ENCODE measurements at places on chromosomes 13 and 19.

- DNase-seq: peak; percentile 9
These were observed 18.3 kb downstream of the NWD1 start for GRCh38 chr19:16737911-16738310.

DNA sequence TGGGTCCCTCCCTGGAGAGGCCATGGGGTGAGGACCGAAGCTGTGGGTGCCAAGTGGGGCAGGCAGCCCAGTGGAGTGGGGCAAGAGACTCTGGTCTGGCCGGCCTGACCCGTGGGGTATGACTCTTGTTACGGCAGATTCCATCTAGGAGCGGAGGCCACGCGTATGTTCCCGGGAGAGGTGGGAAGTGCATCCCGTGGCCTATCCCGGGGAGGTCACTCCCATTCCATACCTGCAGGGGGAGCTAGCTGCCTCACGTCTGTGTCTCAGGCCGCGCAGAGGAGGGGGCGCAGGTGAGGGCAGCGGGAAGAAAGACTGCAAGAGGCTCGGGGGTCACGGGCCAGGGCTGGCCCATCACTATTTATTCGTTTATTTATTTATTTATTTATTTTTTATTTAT, 4.9 kb downstream of the CSNK1G2 start:
- DNase-seq: peak; percentile 35

DNA sequence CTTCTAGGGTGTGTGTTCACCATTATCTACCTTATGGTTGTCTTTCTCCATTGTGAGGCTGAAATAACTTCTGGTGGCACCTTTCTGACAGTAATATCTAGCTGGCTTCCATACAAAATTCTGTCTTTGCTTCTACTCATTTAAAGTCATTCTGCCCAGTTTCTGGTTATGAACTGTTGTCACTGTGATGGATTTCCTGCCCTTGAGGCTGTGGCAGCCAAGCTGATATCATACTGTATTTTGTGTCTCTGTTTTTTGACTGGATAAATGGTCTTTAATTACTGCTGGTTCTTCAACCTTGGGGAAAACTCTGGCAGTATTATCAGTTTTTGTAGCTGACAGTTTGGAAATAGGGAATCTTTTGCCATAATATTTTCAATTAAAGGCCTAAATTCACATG, 233.4 kb downstream of the GPC6 start:
- DNase-seq: no peak

DNA sequence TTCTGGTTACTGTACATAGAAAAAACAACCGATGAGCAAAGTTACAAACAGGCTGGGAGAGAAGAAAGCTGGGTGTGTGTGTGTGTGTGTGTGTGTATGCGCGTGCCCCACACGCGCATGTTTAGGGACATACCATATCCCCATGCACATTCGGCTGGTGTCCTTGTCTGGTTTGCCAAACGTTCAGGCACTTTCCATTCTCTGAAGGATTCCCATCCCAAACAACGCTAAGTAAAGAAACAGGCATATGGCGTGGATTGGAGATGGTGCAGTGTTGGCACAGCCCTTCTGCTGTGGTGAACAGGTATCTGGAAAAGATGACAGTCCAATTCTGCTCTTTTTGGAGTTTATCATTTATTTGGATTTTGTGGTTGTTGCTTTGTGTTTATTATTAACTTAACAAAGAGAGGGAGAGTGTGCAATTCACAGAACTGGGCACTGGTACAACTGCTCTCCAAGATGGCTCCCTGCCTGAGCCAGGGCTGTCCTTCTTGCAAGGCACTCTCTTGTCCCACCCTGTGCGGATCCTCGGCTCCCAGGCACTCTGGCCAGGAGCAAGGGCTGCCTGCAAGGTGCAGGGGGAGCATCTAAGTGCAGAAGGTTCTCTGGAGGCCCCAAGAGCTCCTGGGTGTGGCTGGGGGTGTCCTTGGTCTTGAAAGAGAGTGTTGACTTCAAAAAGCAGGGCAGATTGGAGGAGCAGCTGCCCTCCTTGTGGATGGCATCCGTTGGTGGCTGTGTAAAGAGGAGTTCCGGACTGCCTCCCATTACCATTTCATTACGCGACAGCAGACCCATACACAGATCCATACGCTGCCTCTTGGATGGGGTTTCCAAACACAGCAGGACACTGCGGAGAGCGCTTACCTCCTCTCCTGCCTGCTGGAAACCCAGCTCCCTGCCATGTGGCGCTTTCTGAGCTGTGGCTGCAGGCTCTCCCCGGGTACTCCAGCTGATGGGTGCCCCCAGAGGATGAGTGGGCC, 263.1 kb downstream of the ZNF536 start:
- no peak for DNase-seq

- DNase-seq: no peak
These were observed 18.7 kb downstream of the MOB3A start for GRCh38 chr19:2077398-2077797.

- no peak for DNase-seq
These were observed 50.6 kb upstream of the PCDH20 start for GRCh38 chr13:61466280-61466679.

DNA sequence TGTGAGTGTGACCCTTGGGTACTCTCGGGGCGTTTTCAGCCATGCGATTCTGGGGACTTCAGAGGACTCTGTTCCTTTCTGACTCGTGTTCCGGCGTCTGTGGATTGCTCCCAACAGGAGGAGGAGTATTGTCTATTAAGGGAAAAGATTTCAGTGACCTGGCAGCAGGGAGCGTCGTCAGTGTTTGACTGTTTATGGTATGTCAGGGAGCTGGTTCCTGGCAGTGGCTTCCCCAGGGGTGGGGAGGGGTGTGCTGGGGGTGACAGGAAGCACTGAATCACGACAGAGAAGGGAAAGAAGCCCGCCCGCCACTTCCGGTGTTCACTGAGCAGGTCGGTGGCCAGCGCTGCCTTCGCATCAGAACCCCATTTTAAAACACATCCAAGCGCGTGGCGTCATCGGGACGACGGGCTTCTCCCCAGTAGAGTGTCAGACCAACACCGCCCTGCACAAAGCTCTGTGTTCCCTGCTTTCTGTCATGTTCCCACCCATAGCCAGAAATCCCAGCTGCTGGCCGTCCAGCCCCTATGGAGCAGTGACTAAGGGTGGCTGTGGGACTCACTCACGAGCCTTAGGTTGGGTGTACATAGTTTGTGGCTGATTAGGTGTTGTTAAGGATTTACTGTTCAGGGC, 33.8 kb downstream of the COL4A2 start:
- no peak for DNase-seq

GRCh38 chr19:12194827-12195731, 32.2 kb downstream of the ZNF136 start:
- peak; percentile 51 for DNase-seq

DNA sequence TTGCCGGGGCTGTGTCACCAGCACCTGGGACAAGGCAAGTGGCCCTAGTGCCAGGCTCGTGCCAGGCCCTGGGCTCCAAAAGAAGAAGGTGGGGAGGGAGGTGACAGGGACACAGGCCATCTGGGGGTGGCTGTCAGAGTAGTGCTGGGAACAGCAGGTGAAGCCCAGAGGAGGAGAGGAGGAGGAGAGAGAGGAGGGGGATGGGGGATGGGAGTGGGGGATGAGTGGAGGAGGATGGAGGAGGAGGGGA, 18.7 kb downstream of the LSM4 start:
- peak; percentile 38 for DNase-seq

GRCh38 chr19:36574741-36575140, 1.6 kb upstream of the ZNF529 start:
- no peak for DNase-seq

- no peak for DNase-seq
These were observed 634.5 kb downstream of the LIG4 start for GRCh38 chr13:107580741-107581412.

DNA sequence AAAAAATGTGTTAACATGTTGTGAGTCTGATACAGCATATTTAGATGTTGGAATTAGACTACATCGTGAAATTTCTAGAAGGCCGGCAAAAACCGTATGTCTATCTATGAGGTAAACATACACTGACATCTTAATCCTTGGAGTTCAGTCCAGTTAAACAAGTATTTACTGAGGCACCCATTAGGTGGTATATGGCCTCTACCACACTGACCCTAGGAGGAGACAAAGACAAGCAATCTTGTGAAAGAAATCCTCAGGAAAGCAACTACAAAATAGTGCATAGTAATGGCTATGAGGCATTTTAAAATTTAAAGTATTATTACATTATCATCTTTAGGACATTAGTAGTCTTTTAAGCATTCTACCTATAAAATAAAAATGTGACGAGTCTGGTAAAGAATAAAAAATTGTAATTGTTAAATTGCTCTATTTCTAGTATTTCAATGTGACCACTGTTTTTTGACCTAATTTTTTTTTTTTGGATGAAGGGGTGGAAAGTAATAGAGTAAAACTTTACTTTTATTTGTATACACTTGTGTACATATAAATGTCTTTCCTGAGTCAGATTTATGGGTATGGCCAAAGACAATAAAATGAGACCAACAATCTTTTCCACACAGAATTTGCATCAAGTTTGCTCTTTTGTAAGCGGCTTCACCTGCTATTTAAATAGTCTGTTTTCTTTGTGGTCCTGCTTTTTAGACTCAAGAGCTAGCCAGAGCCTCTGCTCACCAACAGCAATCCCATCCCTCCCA, 50.5 kb downstream of the KATNAL1 start:
- DNase-seq: peak; percentile 24

DNA sequence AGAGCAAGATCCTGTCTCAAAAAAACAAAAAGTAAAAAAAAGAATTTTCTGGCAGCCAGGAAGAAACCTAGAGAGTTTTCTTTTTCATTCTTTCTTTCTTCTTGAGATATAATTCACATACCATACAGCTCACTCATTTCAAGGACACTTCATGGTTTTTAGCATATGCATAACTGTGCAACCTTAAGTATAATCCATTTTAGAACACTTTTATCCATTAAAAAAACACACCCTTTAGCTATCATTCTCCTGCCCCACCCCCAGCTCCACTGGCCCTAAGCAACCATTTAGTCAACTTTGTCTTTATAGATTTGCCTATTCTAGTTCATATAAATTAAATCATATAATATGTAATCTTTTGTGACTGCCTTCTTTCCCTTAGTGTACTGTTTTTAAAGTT, 8.1 kb upstream of the IPO5 start:
- no peak for DNase-seq

DNA sequence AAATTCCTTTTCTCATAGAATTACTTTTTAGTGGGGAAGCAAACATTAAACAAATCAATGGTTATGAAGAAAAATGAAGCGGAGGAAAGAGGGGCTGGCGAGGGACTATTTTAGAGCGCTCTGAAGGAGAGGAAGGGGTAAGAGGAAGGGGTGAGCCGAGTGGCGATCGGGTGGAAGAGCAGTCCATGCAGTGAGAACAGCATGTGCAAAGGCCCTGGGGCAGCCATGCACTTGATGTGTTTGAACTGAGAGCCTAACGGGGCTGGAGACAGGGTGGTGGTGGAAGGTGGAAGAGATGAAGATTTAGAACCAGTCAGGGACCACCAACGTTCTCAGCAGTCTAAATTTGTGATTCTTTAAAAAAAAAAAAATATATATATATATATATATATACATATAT, 14.4 kb upstream of the NOP53 start:
- no peak for DNase-seq

DNA sequence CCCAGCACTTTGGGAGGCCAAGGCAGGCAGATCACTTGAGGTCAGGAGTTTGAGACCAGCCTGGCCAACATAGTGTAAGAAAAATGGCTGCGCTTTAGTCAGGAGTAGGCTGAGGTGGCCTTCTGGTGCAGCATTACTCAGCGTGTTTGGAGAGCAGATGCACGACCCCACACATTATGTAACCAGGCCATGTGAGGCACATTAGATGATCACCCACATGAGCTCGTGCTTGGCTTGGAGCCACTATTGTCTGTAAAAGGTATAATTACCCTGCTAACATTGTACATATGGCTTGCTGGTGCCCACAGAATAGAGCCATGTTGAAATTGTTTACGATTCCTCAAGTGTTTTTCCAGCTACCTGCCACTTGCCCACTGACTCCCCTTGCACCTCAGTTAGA, 24.0 kb upstream of the SCEL start:
- no peak for DNase-seq

- DNase-seq: peak; percentile 13
These were observed 79.8 kb upstream of the FLT1 start for GRCh38 chr13:28574617-28575142.

DNA sequence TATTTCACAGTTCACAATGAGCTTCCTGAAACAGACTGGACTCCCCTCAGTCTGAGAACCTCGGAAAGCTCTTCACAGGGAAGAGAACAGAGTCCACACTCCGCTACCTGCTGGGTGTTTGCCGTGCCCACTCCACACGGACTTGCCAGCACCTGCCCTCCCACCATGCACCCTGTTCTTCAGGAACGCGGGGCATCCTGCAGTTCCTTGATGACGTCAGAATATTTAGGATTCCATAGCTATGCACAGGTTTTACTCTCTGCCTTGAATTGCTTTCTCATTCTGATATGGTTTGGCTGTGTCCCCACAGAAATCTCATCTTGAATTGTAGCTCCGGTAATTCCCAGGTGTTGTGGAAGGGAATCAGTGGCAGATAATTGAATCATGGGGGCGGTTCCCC, 74.4 kb upstream of the FARP1 start:
- DNase-seq: no peak

- no peak for DNase-seq
These were observed 1174.9 kb downstream of the PCDH17 start for GRCh38 chr13:58806401-58806800.

GRCh38 chr13:75038393-75039113, 443.4 kb downstream of the TBC1D4 start:
- no peak for DNase-seq

DNA sequence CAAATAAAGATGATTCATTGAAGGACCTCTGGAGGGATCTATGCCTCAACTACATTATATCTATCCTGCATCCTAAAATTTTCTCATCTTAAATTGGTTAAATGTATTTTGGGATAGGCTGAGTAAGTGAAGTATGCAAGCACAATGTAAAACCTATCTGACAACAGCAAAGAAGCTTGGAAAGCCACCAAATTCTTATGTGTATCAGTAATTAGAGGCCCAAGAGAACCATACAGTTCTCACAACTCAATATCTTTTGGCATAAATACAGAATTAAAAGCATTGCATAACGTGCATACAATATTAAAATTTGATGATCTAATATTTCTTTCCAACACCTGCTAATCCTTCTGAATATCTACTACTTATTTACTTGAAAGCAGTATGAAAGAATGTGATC, 13.0 kb downstream of the POSTN start:
- no peak for DNase-seq

GRCh38 chr13:79803989-79804388, 323.0 kb downstream of the NDFIP2 start:
- DNase-seq: no peak

- DNase-seq: no peak
These were observed 32.0 kb downstream of the USP12 start for GRCh38 chr13:27139565-27139964.

GRCh38 chr19:11446652-11447301, 11.3 kb downstream of the PRKCSH start:
- DNase-seq: peak; percentile 61

- DNase-seq: no peak
These were observed 811.8 kb downstream of the UQCRFS1 start for GRCh38 chr19:28400953-28401671.

- peak; percentile 44 for DNase-seq
These were observed 8.7 kb upstream of the UBAC2 start for GRCh38 chr13:99191900-99192399.

GRCh38 chr13:112916296-112916695, 52.7 kb upstream of the MCF2L start:
- no peak for DNase-seq

- peak; percentile 69 for DNase-seq
These were observed 17.7 kb upstream of the POU4F1 start for GRCh38 chr13:78620936-78621470.

GRCh38 chr19:2039089-2039958, 11.7 kb downstream of the MKNK2 start:
- no peak for DNase-seq

- no peak for DNase-seq
These were observed 84.0 kb downstream of the RGCC start for GRCh38 chr13:41541142-41541938.

Data from hematopoietic multipotent progenitor cell treated with erythropoietin and hydrocortisone succinate and interleukin-3 and kit ligand, for 6 days (in vitro differentiated cells).